NCI-H524 (cell line): ENCODE measurements at places on chromosomes 5 and 9.
A peak's percentile ranks its signal among the peaks of the same experiment; 100 is the strongest.

GRCh38 chr5:28580616-28581015, 1542.2 kb upstream of the CDH9 start:
- peak; percentile 76 for DNase-seq

DNA sequence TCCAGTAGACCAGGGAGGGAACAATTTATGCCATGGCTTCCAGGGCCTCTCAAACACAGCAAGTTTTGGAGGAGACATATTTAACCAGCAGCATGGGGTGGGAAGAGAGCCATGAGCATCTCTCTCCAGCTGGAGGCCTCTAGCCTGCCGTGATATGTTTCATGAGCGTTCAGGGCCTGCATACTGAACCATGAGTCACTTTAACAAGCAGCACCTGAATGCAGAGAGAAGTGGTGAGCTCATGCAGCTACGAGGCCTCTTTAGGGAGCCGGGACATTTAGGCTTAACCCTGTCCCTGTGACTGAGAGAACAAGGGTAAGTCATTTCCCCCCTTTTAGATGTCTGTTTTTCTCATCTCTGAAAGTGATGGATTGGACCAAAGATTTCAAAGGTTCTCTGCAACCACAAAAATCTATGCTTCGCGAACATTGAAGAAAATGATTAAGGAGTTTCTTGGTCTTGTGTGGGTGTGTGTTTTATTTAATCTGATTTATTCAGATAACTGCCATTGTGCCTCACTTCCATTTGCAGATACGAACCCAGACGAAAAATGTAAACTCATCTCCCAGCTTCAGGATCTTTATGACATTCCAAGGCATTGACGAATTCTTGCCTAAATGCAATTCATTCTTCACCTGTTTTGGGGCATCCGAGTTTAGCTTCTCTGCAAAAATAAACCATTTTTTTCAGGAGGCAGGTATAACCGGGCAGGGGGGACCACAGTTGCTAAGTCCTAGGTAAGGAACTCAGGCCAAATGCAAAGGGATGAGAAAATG, 157.0 kb downstream of the GABBR2 start:
- no peak for DNase-seq

GRCh38 chr5:167381457-167381856, 910.0 kb upstream of the WWC1 start:
- no peak for DNase-seq

DNA sequence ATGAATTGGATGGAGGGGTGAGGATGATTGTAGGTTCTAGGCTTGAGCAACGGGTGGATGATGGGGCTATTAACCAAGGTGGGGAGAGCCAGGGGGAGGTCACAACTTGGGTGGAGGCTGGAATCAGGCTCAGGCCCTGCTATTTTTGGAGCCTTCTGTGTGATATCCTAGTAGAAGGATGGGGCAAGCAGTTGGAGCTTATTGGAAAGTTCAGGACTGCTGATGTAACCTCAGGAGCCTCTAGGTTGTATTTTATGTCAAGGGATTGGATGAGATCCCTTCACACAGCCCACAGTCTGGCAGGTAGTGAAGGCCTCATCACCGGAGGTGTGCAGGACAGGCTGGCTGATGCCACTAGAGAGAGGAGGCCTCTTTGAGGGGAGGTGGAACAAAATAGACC, 11.2 kb upstream of the RPS14 start:
- no peak for DNase-seq

GRCh38 chr9:77435277-77435676, 212.8 kb downstream of the GNA14 start:
- no peak for DNase-seq

- no peak for DNase-seq
Measured at GRCh38 chr9:113808391-113809358, 67.4 kb upstream of the ZNF618 start.

DNA sequence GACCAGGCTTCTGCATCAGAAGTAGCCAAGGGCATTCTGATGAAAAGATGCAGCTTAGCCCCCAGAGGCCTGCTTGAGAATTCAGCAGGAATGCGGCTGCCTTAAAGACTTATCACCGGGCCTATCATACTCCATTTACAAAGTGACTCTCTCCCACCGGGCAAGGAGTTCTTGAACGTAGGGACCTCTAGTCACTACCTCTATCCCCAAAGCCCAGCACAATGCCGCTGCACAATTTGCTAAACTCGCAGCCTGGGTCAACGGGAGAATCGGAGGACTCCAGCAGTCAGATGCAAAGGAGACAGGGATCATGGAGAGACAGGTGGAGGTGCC, 661 bp downstream of the PDCL start:
- DNase-seq: peak; percentile 59

GRCh38 chr9:131620764-131621520, 75.6 kb downstream of the PRRT1B start:
- no peak for DNase-seq

DNA sequence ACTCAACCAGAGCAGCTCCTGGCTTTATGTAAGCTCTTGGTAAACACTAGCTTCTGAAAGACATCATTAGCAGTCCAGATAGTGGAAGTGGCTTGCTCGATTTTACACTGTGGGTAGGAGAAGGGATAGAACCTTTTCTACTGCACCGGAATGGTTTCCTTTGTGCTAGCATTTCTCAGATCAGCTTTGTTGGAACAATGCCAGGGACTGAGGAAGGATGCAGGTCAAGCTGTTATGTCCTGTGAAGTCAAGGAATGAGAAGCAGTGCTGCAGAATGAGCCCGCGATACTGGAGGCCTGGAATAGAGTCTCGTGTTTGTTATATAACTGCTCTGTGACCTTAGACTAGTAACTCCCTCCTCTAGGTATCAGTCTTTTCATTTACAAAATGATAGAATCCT, 233.6 kb downstream of the GABRB2 start:
- DNase-seq: no peak

DNA sequence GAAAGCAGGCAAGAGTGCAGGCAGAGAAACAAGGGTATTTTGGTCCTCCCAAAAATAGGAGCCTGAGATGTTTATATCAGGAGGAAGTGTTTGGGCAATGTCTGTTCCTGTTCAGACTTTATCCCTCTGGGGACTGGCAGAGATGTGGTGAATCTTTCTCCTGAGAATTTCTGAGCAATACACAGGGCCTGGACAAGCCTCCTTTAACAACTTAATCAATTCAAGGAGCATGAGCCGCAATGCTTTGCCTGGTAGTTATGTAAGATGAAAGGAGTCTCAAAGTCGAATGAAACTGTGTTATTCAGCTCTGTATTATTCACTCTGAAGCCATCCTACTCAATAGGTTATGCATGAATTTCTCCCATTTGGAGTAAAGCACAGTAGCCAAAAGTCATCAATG, 365.6 kb downstream of the MAN2A1 start:
- DNase-seq: no peak
